Breast epithelium (tissue), 4 donors: ENCODE measurements at places on chromosomes 12 and 14. TPM values are rescaled to one million over a fixed set of nuclear protein-coding genes. Genes with fewer than 3 reads are reported as not detected.

DNA sequence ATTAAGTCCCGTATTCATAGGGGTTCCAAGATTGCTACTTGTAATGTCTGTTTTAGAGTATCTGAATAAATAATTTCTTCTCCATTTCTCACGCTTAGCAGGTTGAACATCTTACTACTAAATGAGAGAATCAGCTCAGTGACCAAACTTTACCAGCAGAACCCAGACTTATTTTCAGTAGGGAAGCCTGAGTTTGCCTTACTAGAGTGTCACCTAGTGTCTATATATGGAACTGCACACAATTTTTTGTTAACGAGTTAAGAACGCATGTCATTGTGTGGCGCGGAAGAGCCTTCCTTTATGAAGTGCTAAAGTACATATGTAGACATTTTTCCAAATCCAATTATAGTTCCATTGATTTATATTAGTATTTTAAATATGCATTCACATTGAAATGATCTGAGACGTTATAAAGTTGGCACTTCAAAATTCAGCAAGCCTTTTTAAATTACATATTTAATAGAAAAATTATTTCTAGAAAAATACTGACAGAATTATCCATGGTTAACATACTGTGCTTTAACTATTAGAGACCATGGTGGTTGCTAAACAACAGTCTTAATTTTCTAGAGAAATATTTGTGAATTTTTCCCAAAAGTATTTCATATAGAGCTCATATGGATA lies 88.3 kb downstream of the RPS29 start:
- no peak overlapping the region for H3K27ac ChIP-seq
- no peak overlapping the region for H3K4me3 ChIP-seq
- H3K36me3 ChIP-seq, result no peaks in the 10 kb centered on the region

DNA sequence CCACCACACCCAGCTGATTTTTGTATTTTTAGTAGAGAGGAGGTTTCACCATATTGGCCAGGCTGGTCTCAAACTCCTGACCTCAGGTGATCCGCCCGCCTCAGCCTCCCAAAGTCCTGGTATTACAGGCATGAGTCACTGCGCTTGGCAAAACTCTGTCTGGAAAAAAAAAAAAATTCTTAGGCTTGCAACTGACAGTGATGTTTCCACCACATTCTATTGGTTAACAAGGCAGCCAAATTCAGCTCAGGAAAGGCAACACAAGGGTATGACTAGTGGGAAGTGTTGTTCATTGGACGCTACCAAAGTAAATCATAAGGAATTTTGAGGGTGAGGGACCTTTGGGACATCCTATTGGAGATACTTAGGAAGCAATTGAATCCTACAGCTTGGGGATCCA lies 2.9 kb upstream of the SBNO1 start:
- H3K4me3 ChIP-seq, result no peak overlapping the region
- no peak for DNase-seq
- H3K4me1 ChIP-seq, result no peaks in the 10 kb centered on the region
- no peaks in the 10 kb centered on the region for H3K36me3 ChIP-seq

DNA sequence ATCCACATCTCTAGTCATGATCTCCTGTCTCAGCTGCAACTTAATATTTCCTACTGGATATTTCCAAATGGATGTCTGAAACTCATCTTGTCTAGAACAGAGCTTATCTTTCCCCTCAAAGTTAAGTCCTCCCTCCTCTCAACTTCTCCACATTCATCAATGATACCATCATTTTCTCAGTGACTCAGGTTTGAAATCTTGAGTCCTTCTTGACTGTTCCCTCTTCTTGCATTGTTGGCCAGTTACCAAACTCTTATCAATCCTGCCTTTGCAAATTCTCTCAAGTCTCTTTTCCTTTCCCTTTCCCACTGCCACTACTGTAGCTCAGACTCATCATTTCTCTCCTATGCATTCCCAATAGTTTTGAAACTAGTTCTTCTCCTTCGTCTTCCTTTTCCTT lies 14.3 kb upstream of the CHURC1 start:
- H3K27ac ChIP-seq, result no peak overlapping the region
- H3K27me3 ChIP-seq, result no peaks in the 10 kb centered on the region
- H3K4me1 ChIP-seq, result no peaks in the 10 kb centered on the region
- no peaks in the 10 kb centered on the region for H3K36me3 ChIP-seq
- no peak for DNase-seq
- H3K4me3 ChIP-seq, result no peak overlapping the region

GRCh38 chr14:93039649-93040315 lies 75.9 kb downstream of the ITPK1 start:
- H3K27ac ChIP-seq, result no peak overlapping the region
- H3K4me3 ChIP-seq, result no peak overlapping the region
- H3K36me3 ChIP-seq, result no peaks in the 10 kb centered on the region
- no peak for DNase-seq
- H3K4me1 ChIP-seq, result no peaks in the 10 kb centered on the region

DNA sequence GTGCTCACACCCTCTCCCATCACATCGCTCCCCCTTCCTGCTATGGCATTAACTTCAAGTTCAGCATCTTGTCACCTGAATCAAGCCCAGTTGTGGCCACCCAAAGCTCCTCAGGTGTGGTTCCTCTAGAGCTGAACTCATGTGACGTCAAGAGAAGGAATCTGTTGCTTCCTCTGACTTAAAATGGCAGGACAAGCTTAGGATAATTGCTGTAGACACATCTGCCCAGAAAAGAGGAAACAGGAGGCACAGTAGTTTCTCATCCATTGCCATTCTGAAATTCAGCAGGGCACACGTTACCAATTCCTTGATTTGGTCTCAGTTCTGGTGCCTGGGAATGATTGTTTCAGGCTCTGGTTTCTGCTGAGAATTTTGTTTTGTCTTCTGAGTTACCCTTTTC lies 52.1 kb downstream of the RCOR1 start:
- H3K27me3 ChIP-seq, result no peaks in the 10 kb centered on the region
- H3K36me3 ChIP-seq, result no peaks in the 10 kb centered on the region
- no peak overlapping the region for H3K4me3 ChIP-seq
- H3K27ac ChIP-seq, result no peak overlapping the region
- no peak for DNase-seq

- H3K27me3 ChIP-seq, result no peaks in the 10 kb centered on the region
- H3K4me1 ChIP-seq, result peaks cover 10% of the 10 kb centered on the region
- H3K36me3 ChIP-seq, result no peaks in the 10 kb centered on the region
- no peak overlapping the region for H3K27ac ChIP-seq
- H3K4me3 ChIP-seq, result no peak overlapping the region
Observed at GRCh38 chr12:49661191-49661590, 37.8 kb downstream of the PRPF40B start.

GRCh38 chr14:53023325-53023724 lies 72.5 kb upstream of the FERMT2 start:
- H3K27ac ChIP-seq, result no peak overlapping the region
- H3K4me1 ChIP-seq, result no peaks in the 10 kb centered on the region
- H3K27me3 ChIP-seq, result no peaks in the 10 kb centered on the region
- no peaks in the 10 kb centered on the region for H3K36me3 ChIP-seq
- H3K4me3 ChIP-seq, result no peak overlapping the region

DNA sequence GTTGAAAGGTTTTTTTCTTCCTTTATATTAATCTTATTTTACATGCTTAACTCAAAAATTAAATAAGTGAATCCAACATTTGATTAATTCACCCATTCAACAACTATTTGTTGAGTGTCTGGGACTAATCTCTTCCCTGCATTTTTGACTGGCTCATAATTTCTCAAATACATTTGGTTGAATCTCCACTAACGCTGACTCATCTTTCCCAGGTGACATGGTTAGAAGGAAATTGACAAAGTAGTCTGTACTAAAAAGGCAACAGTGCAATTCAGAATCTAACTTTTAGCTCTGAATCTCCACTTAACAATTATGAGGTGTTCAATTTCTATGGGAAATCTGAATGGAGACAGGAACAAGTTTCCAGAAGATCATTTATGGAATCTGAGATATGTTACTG lies 88.9 kb downstream of the LIN7A start:
- no peak overlapping the region for H3K4me3 ChIP-seq
- H3K27ac ChIP-seq, result no peak overlapping the region
- H3K4me1 ChIP-seq, result no peaks in the 10 kb centered on the region
- no peak for DNase-seq
- H3K27me3 ChIP-seq, result no peaks in the 10 kb centered on the region
- H3K36me3 ChIP-seq, result no peaks in the 10 kb centered on the region

GRCh38 chr12:49507139-49507538 lies 31.7 kb upstream of the KCNH3 start:
- H3K4me3 ChIP-seq, result no peak overlapping the region
- H3K27ac ChIP-seq, result no peak overlapping the region
- no peaks in the 10 kb centered on the region for H3K36me3 ChIP-seq
- DNase-seq, result no peak
- no peaks in the 10 kb centered on the region for H3K27me3 ChIP-seq

DNA sequence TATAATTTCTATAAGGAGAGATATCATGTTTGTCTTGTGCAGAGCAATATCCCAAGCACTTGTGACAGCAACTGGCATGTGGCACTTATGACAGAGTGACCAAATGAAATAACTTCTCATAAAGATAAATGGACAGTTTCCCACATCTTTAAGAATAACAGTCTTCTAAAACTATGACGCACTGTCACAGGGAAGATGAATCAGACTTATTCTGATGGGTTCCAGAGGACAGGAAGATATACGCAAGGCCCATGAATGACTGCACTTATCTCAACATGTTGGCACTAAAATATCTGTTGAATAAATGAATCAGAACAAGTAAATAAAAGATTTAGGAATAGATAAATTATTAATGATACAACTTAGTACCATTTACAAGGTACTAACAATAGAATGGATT lies 465.8 kb upstream of the SYT1 start:
- H3K27me3 ChIP-seq, result no peaks in the 10 kb centered on the region
- H3K36me3 ChIP-seq, result no peaks in the 10 kb centered on the region
- no peaks in the 10 kb centered on the region for H3K4me1 ChIP-seq
- H3K4me3 ChIP-seq, result no peak overlapping the region
- H3K27ac ChIP-seq, result no peak overlapping the region

FKBP3 gene
- total RNA-seq, result 41.0 TPM

CPNE6 gene
- not detected for total RNA-seq

FITM1 gene
- total RNA-seq, result 1.2 TPM
